Right ventricle myocardium inferior (tissue), 1 donor: ENCODE measurements at places on chromosomes 12 and 14. TPM values are rescaled to one million over a fixed set of nuclear protein-coding genes. Genes with fewer than 3 reads are reported as not detected.

- DNase-seq = no peak
Observed at GRCh38 chr12:66398931-66399910, 96.9 kb downstream of the HELB start.

GRCh38 chr12:11174022-11174421, 3.0 kb downstream of the SMIM10L1 start:
- no peak for DNase-seq

DNA sequence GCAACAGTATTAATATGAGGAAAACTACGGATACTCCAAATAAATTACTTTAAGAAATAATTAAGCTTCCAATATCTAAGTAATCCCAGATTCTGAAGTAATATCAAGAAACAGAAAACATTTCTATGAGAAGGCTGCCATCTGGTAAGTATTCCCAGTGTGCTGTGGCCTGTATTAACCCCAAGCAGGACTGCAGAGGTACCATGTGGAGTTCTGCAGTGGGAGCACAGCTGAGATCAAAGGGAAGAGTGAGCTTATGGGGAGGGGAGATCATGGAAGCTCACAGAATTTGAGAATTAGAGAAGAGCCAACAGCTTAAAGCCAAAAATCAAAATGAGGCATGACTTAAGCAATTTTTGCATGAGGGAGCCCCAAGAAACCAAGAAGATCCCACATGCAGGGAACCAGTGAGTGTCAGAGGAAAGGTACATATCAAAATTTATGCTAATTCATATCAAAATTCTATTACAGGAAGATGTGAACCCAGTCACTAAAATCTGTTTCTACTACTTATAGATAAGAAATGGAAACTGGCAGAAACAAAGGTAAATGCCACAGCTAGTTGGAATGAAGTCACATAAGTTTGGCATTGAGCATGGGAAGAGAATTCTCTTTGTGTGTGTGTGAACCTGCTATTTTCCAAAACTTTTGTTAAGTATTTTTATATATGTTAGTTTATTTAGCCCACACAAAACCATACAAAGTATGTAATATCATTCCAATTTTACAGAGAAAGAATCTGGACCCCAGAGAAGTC, 62.6 kb upstream of the KITLG start:
- no peak for DNase-seq

DNA sequence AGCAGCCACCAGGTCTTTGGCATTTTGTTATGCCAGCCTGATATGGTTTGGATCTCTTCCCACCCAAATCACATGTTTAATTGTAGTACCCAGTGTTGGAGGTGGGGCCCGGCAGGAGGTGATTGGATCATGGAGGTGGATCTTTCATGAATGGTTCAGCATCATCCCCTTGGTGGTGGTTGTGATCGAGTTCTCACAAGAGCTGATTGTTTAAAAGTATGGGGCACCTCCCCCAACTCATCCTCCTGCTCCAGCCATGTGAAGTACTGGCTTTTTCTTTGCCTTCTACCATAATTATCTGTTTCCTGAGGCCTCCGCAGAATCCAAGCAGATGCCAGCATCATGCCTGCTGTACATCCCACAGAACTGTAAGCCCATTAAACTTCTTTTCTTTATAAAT, 12.8 kb upstream of the PRKD1 start:
- no peak for DNase-seq

GRCh38 chr12:72679147-72679757, 407.1 kb downstream of the TRHDE start:
- no peak for DNase-seq

LAG3 gene
- total RNA-seq = 0.24 TPM

DNA sequence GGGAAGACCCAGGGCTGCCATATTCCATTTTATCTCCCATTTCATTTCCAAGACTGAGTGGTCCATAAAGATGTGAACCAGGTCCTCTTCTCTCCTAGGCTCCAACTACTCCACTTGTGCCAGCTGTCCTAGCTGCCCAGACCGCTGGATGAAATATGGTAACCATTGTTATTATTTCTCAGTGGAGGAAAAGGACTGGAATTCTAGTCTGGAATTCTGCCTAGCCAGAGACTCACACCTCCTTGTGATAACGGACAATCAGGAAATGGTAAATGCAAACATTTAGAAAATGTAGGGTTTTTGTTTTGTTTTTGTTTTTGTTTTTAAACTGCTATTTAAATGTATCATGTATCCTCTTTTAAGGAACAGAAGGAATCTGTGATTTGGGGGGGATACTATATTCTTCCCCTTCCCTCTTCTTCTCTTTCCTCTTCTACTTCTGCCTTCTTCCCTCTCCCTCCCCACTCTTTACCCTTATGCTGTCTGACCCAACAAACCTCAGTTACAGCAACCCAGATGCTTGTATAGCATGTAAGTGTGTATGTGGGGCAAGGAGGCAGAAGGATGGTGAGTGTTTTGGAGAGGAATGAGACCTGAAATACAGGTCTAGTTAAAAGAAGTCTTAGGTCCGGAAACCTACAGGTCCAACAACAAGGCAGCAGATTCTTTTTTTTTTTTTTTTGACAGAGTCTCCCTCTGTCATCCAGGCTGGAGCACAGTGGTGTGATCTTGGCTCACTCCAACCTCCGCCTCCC, 5.9 kb downstream of the KLRG1 start:
- DNase-seq = no peak

- DNase-seq = no peak
Observed at GRCh38 chr12:44307506-44308168, 471.8 kb downstream of the TMEM117 start.

GRCh38 chr12:24049728-24050127, 100.3 kb upstream of the SOX5 start:
- no peak for DNase-seq

- DNase-seq = no peak
Observed at GRCh38 chr14:78383060-78383459, 212.9 kb downstream of the NRXN3 start.

TTC8 gene
- total RNA-seq = 7.0 TPM

- DNase-seq = no peak
Observed at GRCh38 chr12:13198241-13198640, 1.7 kb downstream of the EMP1 start.

DNA sequence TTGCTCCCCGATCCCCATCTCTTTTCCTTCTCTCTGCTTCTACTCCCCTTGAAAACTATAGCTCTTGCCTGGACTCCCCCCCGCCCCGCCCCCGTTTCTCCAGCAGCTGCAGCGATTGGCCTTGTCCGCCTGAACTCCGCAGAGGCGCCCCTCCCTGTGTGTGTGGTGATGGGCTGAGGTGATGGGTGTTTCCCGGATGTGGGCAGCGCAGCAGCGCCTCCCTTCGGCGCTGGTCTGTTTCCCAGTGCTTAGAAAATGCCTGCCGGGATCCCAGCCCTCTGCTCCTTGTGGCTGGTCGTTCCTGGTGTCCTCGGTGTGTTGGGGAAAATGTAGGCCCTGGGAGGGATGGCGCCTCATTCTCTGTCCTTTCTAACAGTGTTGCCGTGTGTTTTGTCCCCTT, 43.3 kb downstream of the GALNT8 start:
- DNase-seq = no peak

CCDC91 gene
- 47.0 TPM for total RNA-seq

ZNF26 gene
- total RNA-seq = 4.4 TPM

DNA sequence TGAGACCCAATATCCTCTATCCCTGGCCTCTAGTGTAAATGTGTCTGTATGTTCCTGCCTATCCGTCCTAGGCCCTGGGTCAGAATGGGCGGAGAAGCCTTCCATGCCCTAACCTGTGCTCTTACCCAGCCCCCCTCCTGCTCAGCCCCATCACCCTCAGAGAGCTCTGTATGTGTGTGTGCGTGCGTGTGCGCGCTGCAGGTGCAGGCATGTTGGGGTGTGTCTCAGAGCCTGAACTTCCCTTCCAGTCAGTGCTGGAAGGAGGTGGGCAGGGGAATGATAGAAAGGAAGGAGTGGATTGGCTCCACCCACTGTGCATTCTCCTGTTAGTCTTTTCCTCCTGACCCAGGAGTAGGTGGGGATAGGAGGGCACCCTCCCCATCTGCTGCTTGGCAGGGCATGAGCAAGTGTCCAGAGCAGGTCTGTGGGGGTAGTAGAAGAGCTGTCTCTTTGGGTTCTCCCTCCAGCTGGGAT, 7.2 kb downstream of the NAB2 start:
- no peak for DNase-seq
